GM23338 (cell line): ENCODE measurements at places on chromosomes 1 and 21. TPM values are rescaled to one million over a fixed set of nuclear protein-coding genes. Genes with fewer than 3 reads are reported as not detected.
A peak's percentile ranks its signal among the peaks of the same experiment; 100 is the strongest.

TMEM82 gene
- not detected in 2 replicates for total RNA-seq

ZNF593OS gene
- total RNA-seq: not detected in 2 replicates

TPM3 gene
- total RNA-seq: 685 and 747 TPM in 2 replicates

TADA1 gene
- total RNA-seq: 20.6 and 21.8 TPM in 2 replicates

DNA sequence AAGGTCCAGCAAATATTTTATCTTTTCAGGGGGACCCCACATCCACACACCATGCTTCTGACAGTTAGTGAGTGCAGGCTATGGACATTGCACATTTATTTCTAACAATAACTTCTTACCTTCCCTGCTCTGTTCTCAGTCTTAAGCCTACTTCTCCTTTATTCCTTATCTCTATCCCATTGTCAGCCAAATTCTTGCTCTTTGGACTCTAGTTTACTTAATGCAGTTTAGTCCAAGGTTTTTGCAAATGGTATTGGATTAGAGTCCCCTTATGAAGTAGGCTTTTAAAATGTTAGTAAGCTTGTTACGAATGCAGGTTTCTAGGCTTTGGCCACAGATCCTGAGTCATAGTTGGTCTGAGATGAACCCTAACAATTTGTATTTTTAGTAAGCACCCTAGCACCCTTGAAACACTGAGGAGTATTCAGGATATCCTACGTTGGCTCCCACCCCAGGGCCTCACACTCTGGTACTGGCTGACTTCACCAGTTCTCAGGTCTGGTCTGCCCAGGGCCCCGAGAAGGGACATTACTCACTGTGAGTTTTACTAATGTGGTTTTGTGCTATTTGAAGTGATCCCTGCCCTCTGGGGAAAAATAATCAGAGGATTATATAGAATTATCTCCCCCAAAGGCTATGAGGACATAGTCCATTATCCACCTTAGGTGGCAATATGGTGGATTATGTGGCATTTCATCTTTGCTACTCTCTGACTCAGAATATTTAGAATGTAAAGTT lies 239.5 kb downstream of the TGFB2 start:
- no peaks in the 10 kb centered on the region for H3K27me3 ChIP-seq
- no peaks in the 10 kb centered on the region for H3K36me3 ChIP-seq
- H3K27ac ChIP-seq: no peak overlapping the region
- DNase-seq: no peak
- peaks cover 15% of the 10 kb centered on the region; the same call in 1 of the 2 replicates for H3K4me1 ChIP-seq

DNA sequence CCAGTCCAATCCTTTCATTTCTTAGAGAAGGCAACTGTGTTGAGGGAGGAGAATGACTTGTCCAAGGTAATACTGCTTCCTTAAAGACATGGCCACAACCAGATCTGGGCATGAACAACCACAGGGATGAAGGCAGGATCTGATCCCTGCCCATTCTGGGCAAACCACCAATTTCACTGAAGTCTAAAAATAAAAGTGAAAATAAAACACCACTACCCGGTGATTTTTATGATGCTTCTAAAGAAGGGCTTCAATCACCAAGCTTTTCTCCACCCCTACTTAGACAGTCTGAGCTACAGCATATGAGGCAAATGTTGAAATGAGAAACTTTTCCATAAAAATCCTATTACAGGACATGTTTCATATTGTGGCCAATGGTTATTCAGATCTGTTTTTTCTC lies 133.0 kb downstream of the PTPN14 start:
- no peak for DNase-seq
- no peaks in the 10 kb centered on the region for H3K36me3 ChIP-seq
- H3K27me3 ChIP-seq: no peaks in the 10 kb centered on the region
- peak overlapping the region; percentile 39; the same call in 1 of the 2 replicates for H3K27ac ChIP-seq

DNA sequence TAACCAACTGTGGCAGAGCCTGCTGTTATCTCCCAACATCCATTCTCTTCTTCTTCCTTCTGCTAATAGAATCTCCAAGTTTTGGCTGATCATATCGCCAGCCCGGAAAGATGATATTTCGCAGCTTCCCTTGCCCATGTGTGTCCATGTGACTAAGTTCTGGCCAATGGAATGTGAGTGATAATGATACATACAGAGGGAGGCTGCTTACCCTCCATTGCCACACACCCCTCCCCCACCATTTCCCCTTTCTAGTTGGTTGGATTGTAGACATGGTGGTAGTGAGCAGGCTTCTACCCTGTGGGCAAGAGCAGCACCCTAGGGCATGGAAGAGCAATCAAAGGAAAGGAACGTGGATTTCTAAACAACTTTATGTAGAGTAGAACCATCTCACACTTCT lies 48.8 kb downstream of the SLC9C2 start:
- no peak overlapping the region for H3K4me3 ChIP-seq
- H3K27ac ChIP-seq: no peak overlapping the region
- peaks cover 2% of the 10 kb centered on the region; the same call in 1 of the 2 replicates for H3K4me1 ChIP-seq
- no peaks in the 10 kb centered on the region for H3K36me3 ChIP-seq
- DNase-seq: no peak

GRCh38 chr1:114510274-114511031 lies 550 bp downstream of the TRIM33 start:
- peak; percentile 59 for DNase-seq
- 0 out of 2 replicates have a peak overlapping the region, but pooled peaks have one; percentile 55 for H3K27ac ChIP-seq
- peaks cover 10% of the 10 kb centered on the region; the same call in 1 of the 2 replicates for H3K27me3 ChIP-seq
- H3K4me3 ChIP-seq: peak overlapping the region; percentile 99
- no peaks in the 10 kb centered on the region for H3K36me3 ChIP-seq

DNA sequence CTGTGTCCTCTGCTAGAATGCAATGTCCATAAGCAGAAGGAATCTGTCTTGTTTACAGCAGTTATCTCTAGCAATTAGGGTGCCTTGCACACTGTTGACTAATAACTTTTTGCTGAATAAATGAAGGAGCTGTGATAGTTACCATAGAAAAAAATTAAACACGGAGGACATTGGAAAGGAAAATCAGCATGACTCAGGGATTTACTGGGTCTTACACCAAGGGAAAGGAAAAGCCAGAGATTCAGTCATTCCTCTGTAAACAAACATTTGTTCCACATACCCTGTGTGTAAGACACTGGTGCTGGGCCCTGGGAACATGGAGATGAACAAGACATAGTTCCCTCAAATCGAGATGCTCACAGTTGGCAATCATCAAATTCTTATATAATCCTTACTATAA lies 183.3 kb downstream of the PTGER3 start:
- no peaks in the 10 kb centered on the region for H3K27me3 ChIP-seq
- no peak for DNase-seq
- H3K4me3 ChIP-seq: no peak overlapping the region

- peak overlapping the region; percentile 82 for H3K4me3 ChIP-seq
- H3K36me3 ChIP-seq: no peaks in the 10 kb centered on the region
- no peak overlapping the region for H3K27ac ChIP-seq
- peak; percentile 82 for DNase-seq
- H3K4me1 ChIP-seq: peaks cover 6% of the 10 kb centered on the region
These were observed 7.7 kb downstream of the VSIG8 start for GRCh38 chr1:159854693-159855192.

- H3K27me3 ChIP-seq: no peaks in the 10 kb centered on the region
- DNase-seq: peak; percentile 91
- H3K4me1 ChIP-seq: peaks cover 12% of the 10 kb centered on the region
- no peaks in the 10 kb centered on the region for H3K36me3 ChIP-seq
- no peak overlapping the region for H3K27ac ChIP-seq
These were observed 2.4 kb downstream of the UROD start for GRCh38 chr1:45014321-45015028.
